ENCODE measurements at places on chromosomes 2 and 18. TPM values are rescaled to one million over a fixed set of nuclear protein-coding genes. Genes with fewer than 3 reads are reported as not detected.

GRCh38 chr2:67032076-67032475, 365.1 kb upstream of the ETAA1 start:
- H3K4me1 ChIP-seq = no peaks in the 10 kb centered on the region
- no peak overlapping the region for H3K4me3 ChIP-seq
- H3K27me3 ChIP-seq = no peaks in the 10 kb centered on the region
- DNase-seq = no peak
- no peaks in the 10 kb centered on the region for H3K36me3 ChIP-seq

GRCh38 chr2:79099140-79099686, 11.4 kb upstream of the REG1B start:
- H3K36me3 ChIP-seq = no peaks in the 10 kb centered on the region
- DNase-seq = no peak
- no peak overlapping the region for H3K27ac ChIP-seq
- no peak overlapping the region for H3K4me3 ChIP-seq
- no peaks in the 10 kb centered on the region for H3K27me3 ChIP-seq
- no peaks in the 10 kb centered on the region for H3K4me1 ChIP-seq

The DYNAP gene
- total RNA-seq = not detected

The ACADL gene
- total RNA-seq = not detected

The DSC3 gene
- total RNA-seq = not detected

The ATOH8 gene
- not detected for total RNA-seq

Data from activated CD4-positive, alpha-beta memory T cell treated with anti-CD3 and anti-CD28 coated beads for 36 hours (primary cell).